ENCODE measurements at places on chromosomes 7 and 10.

GRCh38 chr7:66307591-66308215 is 102.6 kb downstream of the TPST1 start:
- no peak for DNase-seq

DNA sequence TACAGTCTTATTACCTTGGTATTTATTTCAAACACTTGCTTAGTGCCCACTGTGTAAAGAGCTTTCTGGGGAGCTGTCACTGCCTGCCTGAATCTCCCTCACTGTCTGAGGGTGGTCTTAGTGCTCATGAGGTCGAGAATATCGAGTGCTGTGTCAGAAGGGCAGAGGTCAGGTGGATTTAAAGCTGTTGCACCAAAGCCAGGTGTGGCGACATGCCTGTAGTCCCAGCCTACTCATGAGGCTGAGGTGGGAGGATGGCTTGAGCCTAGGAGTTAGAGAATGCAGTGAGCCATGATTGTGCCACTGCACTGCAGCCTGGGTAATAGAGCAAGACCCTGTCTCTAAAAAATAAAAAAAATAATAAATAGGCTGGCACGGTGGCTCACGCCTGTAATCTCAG is 20.9 kb downstream of the CCM2 start:
- no peak for DNase-seq

DNA sequence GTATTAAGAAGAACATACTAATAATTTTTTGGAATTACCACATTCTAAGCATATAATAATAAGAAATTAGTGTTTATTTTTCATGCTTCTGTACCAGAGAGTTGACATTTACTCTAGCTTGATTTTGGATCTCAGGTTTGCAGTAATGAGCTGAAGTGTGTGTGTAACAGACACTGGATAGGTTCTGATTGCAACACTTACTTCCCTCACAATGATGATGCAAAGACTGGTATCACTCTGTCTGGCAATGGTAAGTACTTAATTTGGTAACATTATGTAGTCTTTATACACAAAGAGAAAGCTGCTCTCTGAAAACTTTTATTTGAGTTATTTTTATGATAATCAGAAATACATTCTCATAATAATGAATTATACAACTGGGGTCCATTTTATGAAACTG is 54.1 kb downstream of the SRI start:
- no peak for DNase-seq

DNA sequence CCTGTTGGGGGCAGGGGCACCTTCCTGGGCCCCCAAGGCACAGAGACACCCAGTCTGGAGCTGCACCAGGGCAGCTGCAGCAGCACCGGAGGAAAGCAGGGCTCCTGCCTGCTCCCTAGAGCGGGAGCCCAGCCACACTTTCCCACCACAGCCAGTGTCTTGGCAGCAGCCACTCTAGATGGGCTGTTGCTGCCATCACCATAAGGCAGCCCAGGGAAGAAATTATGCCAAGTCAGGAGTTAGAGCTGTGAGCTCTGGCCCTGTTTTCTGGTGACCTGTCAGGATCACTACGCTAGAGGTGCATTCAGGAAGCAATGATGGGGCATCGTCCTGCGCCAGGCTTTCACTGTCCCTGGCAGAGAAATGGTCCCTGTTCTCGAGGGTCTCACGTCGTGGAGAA is 38.0 kb upstream of the ZNRF2 start:
- no peak for DNase-seq

- DNase-seq = no peak
Measured at GRCh38 chr7:44724276-44724675, 24.4 kb upstream of the ZMIZ2 start.

GRCh38 chr10:73113551-73113950 is 3.3 kb downstream of the NUDT13 start:
- no peak for DNase-seq

- no peak for DNase-seq
Measured at GRCh38 chr10:97184971-97185325, 811 bp downstream of the SLIT1 start.

- DNase-seq = no peak
Measured at GRCh38 chr10:65348637-65349036, 1577.2 kb upstream of the LRRTM3 start.

- DNase-seq = no peak
Measured at GRCh38 chr7:5584096-5584495, 160.5 kb upstream of the TNRC18 start.

GRCh38 chr7:119270045-119270464 is 1002.9 kb upstream of the KCND2 start:
- peak; percentile 6 for DNase-seq

DNA sequence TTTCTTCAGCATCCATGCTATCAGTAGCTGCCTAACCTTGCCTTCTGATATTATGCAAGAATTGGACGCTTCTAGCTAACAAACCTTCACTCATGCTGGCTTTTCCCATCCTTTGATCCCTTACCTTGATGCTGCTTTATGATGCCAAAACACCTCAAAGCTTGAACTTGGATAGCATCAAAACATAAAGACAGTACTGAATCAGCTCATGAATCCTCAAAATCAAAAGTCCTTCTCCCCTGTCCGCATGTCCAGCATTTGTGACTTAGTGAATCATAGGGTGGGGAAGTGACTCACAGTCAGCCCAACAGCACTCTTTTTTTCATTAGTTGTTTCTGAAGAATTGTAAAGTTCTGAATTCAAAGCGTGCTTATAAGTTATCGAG is 89.5 kb upstream of the PIK3CG start:
- DNase-seq = no peak

DNA sequence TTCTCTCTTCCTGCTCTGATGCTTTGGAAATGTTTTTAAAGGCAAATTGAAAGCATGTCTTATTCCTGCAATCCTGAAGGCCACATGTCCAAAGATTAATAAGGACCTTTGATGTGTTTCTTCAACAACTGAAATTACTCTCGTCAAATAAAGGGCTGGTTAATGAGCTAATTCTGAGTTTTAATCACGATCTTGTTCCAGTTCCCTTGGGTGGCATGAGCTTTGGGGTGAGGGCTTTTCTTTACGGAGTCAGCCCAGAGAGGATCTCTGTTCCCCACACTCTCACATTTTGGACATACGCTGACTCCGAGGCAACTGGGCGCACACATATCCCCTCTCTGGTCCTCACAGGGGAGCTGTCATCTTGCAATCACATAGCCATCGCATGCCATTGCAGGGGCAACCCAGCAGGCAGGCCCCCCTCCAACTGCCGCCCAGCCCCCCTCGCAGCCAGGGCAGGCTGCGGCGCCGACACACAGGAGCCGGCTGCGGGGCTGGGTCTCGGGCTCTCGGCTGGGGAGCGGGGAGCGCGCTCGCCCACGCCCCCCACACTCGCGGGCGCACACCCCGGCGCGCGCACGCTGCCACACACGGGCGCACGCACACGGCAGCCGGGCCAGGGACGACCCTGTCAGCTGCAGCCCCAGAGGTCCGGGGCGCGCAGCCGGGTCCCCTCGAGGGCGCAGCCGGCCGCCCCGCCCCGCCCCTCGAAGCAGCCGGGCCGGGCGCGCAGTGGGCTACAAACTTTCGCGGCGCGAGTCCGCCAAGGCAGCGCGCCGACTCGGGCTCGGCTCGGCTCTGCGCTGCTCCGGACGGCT is at the start of gene GDF10:
GDF10 (plus strand) TSS at position 587 of the 818 bp plus-strand sequence. CDS start 455 bp downstream, outside the sequence.
- DNase-seq = no peak

GRCh38 chr7:30143748-30144251 is 9.0 kb downstream of the MTURN start:
- DNase-seq = no peak

GRCh38 chr10:77393821-77394501 is 243.6 kb downstream of the KCNMA1 start:
- no peak for DNase-seq

GRCh38 chr10:63515002-63515763 is 6.0 kb upstream of the REEP3 start:
- DNase-seq = no peak

GRCh38 chr7:33411020-33411419 is 281.7 kb downstream of the BBS9 start:
- DNase-seq = no peak

GRCh38 chr10:5492322-5492855 is 7.0 kb downstream of the CALML5 start:
- DNase-seq = no peak

DNA sequence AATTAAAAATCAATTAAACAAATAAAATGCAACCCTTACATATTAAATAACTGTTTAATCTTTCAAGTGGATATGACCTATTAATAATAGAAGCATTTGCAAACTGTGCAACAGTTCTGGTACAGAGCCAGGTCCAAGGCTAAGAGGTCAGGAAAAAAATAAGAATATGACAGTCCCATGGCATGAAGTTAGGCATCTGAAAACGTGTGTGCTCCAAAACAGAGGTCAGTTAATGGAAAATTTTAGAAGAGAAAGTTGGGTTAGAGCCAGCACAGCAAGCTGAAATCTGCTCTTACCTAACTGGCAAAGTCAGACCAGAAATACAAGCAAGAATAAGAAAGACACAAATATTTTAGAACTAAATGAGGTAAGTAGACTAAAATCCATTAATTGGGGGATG is 757.7 kb downstream of the GRM8 start:
- DNase-seq = no peak

- no peak for DNase-seq
Measured at GRCh38 chr7:22291977-22292376, 65.0 kb downstream of the RAPGEF5 start.
